ENCODE measurements at places on chromosomes 12 and 14.

DNA sequence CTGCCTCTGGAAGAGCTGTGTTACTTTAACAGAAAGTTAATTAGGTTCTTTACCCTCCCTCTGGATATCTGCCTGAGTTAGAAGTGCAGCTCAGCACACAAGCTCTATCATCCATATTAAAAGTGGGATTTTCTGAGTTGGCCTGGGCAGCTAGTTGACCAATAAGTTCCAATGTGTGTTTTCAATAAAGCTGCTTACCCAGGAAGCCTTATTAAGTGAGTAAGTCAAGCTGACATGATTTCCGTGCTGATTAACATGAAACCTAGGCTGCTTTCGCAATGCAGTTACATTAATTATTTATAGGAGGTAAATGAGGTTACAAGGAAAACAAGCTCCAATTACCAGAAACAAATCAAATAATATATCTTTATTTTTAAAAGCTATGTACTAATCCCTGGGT, 4.8 kb downstream of the NEUROD4 start:
- DNase-seq: no peak

DNA sequence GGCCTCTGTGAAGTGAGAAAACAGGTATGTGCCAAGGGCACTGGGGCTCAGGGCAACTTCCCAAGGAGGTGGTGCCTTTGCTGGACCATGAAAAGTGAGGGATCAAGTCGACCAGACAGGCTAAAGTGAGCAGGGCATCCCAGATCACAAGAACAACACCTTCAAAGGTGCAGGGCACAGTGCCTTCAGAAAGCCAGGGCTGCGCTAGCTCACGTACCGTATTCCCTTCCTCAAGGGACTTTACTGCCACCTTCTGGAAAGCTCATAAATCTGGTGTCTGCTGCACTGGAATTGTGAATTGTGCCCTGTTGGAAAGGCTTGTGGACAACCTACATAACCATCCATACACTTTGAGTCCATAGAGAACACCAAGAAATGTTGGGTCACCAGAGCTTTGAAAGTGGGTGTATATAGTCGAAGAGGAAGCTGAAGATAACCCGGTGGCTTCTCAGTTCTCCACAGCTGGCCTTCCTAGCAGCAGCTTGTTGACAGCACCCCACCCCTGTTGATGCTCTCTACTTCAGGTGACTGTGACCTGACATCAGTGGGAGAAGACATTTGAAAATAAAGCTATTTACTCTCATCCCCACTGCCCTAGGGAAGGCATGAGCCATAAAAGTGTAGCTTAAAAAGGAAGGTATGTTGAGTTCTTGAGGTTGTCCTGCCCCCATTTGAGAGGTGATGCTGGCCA, 24.5 kb downstream of the FIGNL2 start:
- DNase-seq: peak; percentile 78

DNA sequence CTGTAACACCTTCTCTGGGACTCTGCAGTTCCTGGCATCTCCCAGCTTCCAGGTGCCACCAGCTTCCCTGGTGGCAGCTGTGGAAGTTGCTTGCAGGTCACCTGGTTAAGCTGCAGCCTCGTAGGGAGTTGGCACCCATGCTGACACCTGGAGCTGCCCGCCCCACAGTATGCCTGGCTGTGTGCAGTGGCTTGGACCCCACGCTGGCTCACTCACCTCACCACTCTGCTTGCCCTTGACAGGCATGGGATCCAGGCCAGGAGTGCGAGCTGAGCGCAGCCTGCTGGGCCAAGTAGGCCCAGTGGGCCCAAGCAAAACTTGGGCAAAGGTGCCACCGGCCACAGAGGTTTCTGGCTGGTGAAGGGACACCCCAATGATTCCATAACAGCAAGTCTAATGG, 48.5 kb downstream of the EGLN3 start:
- no peak for DNase-seq

DNA sequence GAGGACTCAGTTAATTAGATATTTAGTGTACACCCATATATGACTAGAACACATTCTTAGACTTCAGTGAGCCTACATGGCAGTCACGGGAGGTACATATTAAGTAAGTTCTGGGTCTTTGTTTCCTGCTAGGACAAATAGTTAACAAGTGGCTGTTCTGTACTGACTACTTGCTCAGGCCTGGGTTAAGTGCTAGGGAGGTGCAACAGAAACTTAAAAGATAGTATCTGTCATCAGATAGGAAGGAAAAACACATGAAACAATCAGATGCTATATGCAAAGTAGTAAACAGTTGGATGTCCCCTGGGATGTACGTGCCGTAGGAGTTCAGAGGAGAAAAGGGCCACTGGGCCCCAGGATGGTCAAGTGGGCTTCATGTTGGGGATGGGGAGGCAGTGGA, 59.5 kb downstream of the SLC4A8 start:
- DNase-seq: no peak

GRCh38 chr12:27516625-27517024, 7.4 kb upstream of the PPFIBP1 start:
- no peak for DNase-seq

GRCh38 chr12:113239811-113240331, 18.6 kb downstream of the TPCN1 start:
- no peak for DNase-seq

DNA sequence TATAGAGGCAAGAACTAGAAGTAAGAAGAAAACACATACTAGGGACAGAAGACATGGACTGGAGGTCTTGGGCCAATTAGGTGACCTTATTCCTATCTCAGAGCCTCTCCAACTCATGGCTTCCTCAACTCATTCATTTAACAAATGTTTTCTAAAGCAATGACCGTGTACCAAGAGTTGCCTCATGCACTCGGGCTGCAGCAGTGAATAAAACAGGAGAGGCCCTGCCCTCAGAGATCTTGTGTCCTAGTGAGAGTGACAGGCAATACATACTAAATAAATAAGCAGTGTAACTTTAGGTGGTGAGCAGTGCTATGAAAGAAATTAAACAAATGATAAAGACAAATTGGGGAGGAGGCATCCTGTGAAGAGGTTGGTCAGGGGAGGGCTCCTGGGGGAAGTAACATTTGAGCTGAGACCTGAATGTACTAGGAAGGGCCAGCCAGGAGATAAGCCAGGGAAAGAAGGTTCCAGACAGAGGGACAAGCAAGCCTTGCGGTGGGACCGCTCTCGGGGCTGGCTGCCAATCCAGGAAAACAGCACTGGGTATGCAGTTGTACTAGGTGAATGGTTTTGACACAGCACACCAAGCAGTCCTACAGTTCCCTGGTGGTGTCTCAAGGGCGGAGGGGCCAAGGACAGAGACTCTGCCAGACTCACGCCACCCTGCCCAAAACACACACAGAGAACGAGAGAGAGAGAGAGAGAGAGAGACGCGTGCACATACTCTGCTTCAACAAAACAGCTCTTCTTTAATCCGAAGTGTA, 1.3 kb downstream of the NINJ2 start:
- DNase-seq: no peak

- DNase-seq: no peak
Measured at GRCh38 chr12:109652233-109652976, 61.2 kb upstream of the FAM222A start.

DNA sequence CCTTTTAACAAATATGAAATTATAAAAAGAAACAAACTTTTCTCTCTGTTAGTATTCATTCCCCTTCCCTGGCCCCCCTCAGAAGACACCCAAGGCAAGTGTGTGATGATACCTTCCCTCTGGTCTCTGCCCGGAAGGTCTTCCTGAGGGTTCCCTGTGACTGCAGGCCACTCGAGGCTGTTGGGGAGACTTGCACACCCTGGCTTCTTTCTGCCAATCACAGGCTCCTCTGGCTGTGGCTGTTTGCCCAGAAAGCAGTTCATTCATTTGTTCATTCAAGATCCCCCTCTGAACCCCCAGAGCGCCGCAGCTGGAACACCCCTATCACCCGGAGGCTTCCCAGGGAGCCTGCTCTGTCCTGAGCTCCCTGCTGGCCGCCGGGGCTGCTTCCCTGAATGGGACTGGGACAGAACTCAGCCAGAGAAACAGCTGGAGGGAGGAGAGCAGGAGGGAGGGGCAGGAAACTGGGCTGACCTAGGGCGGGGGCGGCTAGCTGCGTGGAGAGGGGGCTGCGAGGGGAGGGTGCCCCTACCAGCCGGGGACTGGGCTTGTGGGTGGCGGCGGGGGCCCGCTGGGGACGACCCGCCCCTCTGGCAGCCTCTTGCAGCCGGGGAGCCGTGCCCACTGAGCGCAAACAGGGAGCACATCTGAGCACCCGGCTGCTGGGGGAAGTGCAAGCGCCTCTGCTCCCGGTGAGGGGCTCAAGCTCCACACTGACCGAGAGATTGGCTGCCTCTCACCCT, at the start of gene CMKLR1:
Gene CMKLR1 (minus strand): TSS at position 397 of the 743 bp plus-strand sequence. CDS start 45,720 bp downstream, outside the sequence.
- no peak for DNase-seq

- DNase-seq: no peak
Measured at GRCh38 chr14:61761557-61761956, 663 bp upstream of the SNAPC1 start.
